NCI-H1048 (cell line): ENCODE measurements at places on chromosomes 5 and 9.

- no peak for DNase-seq
These were observed 93.7 kb downstream of the PAPPA start for GRCh38 chr9:116247284-116247683.

- DNase-seq: no peak
These were observed 5.0 kb downstream of the SQSTM1 start for GRCh38 chr5:179825655-179826182.

GRCh38 chr5:123119334-123119986 is 30.4 kb downstream of the PRDM6 start:
- DNase-seq: no peak

GRCh38 chr5:53262348-53262970 is 152.9 kb upstream of the MOCS2 start:
- DNase-seq: no peak

DNA sequence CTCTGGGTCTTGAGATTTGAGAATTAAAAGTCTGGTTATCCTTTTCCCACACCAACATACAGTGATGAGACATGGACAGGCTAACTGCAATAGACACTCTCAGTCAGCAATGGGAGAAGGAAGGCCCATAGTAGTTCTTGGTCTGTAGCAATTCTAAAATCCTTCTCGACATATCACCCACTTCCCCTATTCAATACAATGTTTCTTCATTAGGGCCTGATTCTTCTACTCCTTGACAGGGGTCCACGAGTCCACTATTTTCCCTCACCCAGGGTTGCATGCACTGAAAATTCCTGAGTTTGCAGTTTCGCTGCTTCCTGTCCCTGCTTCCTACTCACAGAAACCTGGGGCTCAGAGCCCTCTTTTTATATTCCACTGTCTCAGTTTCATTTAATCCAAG is 402.8 kb downstream of the MAT2B start:
- DNase-seq: no peak

GRCh38 chr9:129336601-129337331 is 158.7 kb upstream of the IER5L start:
- peak; percentile 84 for DNase-seq

DNA sequence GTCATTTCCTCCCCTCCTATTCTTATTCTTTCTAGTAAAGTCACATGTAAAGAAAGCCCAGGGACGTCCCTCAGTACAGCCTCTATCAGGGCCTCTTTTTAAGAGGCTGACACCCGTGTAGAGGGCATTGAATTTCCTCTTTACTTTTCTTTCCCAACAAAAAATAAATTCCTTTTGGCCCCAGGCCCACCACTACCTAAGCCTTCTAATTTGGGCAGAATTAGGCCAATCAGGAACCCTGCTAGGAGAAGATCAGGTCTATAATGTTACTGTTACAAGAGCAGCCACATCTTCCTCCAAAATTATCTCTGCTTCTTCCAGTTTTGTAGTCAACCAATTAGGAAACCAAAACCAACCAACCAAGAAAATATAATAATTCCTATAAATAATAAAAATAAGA is 189.6 kb upstream of the NREP start:
- DNase-seq: no peak

DNA sequence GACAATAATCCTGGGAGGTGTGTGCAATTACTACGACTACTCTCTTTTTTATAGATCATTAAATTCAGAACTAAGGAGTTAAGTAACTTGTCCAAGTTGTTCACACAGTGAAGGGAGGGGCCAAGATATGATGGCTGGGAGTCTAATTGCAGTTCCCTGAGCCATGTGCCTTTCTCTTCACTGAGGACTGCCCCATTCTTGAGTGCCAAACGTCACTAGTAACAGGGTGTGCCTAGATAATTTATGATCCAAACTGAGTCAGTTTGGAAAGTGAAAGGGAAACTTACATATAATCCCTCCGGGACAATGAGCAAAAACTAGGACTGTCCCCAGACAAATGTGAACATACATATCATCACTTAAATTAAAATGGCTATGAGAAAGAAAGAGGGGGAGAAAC is 20.2 kb downstream of the IL7R start:
- no peak for DNase-seq

DNA sequence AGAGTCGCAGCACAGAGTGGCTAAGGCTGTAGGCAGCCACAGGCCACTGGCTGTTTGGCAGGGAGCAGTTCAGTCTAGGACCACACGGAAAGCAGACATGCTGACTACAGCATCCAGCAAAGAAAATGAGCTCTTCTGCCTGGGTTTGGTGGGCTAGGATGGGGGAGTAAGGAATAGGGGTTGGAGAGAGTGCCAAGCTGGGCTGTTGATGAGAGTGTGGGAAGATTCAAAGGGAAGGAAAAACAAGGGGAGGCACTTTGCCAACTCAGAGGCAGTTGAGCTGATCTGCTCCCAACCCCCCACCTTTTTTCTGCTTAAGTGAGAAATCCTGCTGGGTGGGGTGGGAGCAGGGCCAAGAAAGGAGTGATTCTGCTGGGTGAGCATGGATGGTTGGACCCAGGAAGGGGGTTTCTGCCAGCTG is 35.9 kb downstream of the SVEP1 start:
- no peak for DNase-seq

GRCh38 chr9:127796852-127797370 is 5.8 kb upstream of the FPGS start:
- DNase-seq: no peak

DNA sequence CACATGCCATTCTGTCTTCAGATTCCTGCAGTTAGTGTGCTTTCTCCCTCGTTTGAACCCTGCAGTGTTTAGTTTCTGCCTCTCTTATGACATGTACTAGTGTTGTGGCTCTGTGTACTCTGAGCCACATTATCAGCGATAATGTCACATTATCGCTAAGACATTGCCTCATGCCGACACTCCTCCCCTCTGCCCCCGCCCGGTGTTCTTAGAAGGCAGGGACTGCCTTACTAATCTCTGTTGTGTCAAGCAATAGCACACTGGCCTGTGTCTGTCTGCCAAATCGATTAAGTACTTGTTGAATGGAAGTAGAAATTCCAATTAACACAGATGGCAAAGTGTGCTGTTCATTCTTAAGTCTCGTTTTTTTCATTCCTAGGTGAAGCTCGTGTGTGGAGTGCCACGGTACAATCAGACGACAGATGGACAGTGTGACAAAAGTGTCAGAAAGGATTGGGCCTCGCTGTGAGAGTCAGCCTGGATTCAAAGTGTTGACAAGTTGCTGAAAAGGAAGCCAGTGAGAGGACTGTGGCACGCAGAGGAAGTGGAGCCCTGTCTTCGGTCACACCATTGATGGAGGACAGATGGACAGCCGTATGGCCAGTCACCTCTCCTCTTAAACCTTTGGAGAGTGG is 10.5 kb downstream of the PIK3R1 start:
- no peak for DNase-seq

- no peak for DNase-seq
These were observed 291.4 kb upstream of the KLF4 start for GRCh38 chr9:107780960-107781359.

- DNase-seq: no peak
These were observed 9.1 kb upstream of the ERMP1 start for GRCh38 chr9:5841771-5842573.

- no peak for DNase-seq
These were observed 14.1 kb downstream of the TRIM7 start for GRCh38 chr5:181190711-181191525.

DNA sequence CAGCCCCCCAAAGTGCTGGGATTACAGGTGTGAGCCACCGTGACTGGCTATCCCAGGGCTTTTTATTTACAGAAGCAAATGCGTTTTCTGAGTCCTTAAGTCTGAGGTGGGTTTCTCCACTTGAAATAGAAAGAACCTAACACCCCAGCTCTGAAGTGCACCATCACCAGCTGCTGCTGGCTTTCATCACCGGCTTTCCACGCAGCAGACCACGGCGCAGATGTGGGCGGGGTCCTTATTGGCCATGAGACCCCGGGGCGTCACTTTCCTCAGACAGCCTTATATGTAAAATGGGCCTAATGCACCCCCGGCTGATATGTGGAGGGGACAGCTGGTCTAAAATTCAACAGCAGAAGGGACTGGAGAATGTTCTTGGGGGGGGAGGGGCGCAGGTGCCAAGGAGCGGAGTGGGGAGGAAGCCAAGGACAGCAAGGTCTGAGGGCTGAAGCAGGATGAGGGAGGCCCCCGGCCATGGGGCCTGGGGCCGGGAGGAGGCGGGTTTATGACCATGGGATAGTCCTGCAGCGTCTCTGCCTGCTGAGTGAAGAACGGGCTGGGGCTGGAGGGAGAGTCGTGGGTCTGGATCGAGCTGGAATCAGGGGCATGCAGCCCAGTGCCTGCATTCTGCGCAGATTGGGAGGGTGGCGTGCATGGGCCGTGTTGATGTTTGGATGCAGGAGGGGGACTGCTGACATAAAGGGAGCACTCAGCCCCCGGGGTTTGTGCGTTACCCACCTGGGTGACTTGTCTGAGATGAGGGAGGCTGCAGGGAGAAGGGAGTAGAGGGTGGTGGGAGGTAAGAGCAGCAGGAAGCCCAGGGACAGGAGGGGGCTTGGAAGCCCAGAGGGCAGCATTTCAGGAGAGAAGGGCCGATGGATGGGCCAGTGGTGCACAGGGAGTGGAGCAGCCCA is 30.2 kb downstream of the RASGEF1C start:
- no peak for DNase-seq

DNA sequence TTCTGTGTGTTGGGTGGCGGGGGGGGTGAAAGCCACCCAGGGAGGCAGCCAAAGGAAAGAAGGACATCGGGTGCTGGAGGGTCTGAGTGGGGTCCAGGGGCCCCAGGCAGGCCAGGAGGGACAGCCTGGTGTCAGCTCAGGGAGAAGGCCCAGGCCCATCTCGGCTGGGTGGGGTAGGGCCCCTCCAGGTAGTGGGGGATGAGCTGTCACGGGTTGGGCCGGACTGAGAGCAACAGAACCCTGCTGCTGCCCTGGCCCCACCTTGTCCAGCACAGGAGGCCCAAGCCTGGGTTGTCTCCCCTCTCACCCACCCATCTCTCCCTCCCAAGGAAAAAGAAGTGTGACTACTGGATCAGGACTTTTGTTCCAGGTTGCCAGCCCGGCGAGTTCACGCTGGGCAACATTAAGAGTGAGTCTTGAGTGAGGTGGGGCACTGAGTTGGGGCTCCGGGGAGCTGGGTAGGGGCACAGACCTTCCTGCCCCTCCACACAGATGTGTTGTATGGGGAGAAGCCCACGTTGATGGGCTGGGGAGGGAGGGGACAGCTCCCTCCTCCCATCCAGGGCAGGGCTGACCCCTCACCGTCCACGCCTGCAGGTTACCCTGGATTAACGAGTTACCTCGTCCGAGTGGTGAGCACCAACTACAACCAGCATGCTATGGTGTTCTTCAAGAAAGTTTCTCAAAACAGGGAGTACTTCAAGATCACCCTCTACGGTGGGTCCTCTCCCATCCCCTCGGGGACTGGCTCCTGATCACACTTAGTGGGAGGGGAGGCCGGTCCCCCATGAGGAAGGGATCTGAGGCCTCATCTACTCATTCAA is 2.3 kb downstream of the LCN2 start:
- no peak for DNase-seq

GRCh38 chr5:136906545-136906944 is 541.2 kb upstream of the TRPC7 start:
- DNase-seq: no peak
